ENCODE measurements at places on chromosomes 2 and 18. TPM values are rescaled to one million over a fixed set of nuclear protein-coding genes. Genes with fewer than 3 reads are reported as not detected.

Gene WDSUB1
- total RNA-seq = 13.0 TPM

DNA sequence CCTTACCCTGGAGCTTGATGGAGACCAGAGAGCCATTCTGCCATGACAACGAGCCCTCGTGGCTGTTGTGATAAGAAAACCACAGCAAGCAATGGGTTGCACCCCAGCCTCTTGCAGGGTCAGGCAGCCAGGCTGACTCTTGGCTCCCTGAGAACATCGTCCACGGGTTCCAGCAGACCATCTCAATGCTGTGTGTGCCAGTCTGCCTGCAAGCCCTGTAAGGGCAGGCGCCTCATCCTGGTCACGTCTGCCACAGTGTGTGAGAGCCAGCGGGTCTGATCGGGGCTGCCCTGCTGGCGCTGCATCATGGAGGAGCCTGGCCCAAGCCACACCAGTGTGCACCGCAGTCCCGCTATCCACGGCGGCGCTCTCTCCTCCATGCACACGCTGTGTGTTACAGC lies 71.0 kb upstream of the MGAT4A start:
- peaks cover 22% of the 10 kb centered on the region for H3K4me1 ChIP-seq
- no peak overlapping the region for H3K27ac ChIP-seq
- H3K4me3 ChIP-seq = no peak overlapping the region
- DNase-seq = no peak
- H3K27me3 ChIP-seq = peaks cover 32% of the 10 kb centered on the region

- peak within 1 kb of the TSS; percentile 99 for H3K27ac ChIP-seq
- H3K36me3 ChIP-seq = no peaks in the 10 kb centered on the region
- DNase-seq = peak; percentile 72
- peak within 1 kb of the TSS; percentile 99 for H3K4me3 ChIP-seq
These were observed at the start of gene GULP1 for GRCh38 chr2:188291617-188292347. Gene GULP1 (plus strand): TSS chr2:188291874. CDS start chr2:188477703, 185,829 bp downstream.

GRCh38 chr18:6719098-6719846 lies 10.2 kb upstream of the ARHGAP28 start:
- no peak overlapping the region for H3K4me3 ChIP-seq
- H3K27ac ChIP-seq = no peak overlapping the region
- H3K36me3 ChIP-seq = no peaks in the 10 kb centered on the region
- peaks cover 14% of the 10 kb centered on the region for H3K4me1 ChIP-seq
- H3K27me3 ChIP-seq = no peaks in the 10 kb centered on the region

DNA sequence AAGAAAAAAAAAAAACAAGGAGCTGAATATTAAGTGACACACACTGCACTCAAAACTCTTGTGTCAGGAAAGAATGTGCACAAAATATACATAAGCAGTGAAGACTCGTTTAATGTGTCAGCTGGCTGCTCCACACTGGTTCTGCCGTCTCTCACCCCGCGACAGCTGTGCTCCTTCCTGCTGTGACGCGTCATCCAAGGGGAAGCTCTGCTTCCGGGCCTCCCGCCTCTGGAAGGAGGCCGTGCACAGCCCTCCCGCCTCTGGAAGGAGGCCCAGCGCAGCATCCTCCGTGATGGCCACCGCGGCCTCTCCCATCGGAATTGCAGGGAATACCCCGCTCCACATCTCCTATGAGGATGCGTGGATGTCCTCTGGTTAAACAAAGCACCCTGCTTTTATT lies 151.0 kb downstream of the HDAC4 start:
- no peaks in the 10 kb centered on the region for H3K36me3 ChIP-seq
- H3K27ac ChIP-seq = no peak overlapping the region
- H3K4me1 ChIP-seq = peaks cover 10% of the 10 kb centered on the region

Gene KIF5C
- 26.8 TPM for total RNA-seq

Gene MC2R
- total RNA-seq = not detected

DNA sequence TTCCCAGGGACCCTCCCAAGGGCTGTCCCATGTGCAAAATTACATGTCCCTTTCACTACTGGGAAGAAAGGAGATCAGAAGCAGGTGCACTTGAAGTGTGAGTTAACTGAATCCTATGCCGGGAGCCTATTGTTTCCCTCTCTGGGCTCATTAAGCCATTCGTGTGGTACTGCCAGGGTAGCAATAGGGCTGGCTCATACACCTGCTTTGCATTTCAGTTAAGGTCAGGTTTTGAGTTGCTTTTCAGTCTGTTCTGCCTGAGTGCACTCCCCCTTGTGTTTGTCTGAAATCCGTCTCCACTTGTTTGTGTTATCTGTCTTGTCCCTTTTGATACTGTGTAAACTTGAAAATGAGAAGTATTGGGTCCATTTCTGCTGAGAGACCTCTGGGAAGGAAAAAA lies 1232.6 kb upstream of the NRXN1 start:
- DNase-seq = no peak
- H3K36me3 ChIP-seq = no peaks in the 10 kb centered on the region
- H3K27ac ChIP-seq = no peak overlapping the region
- no peak overlapping the region for H3K4me3 ChIP-seq
- H3K27me3 ChIP-seq = no peaks in the 10 kb centered on the region
- peaks cover 4% of the 10 kb centered on the region for H3K4me1 ChIP-seq

Gene PGAP1
- total RNA-seq = 54.8 TPM

- H3K4me1 ChIP-seq = no peaks in the 10 kb centered on the region
- H3K36me3 ChIP-seq = no peaks in the 10 kb centered on the region
- H3K27ac ChIP-seq = no peak overlapping the region
- H3K4me3 ChIP-seq = no peak overlapping the region
These were observed 145.2 kb downstream of the FHOD3 start for GRCh38 chr18:36442717-36443116.

Gene NT5DC4
- total RNA-seq = not detected

DNA sequence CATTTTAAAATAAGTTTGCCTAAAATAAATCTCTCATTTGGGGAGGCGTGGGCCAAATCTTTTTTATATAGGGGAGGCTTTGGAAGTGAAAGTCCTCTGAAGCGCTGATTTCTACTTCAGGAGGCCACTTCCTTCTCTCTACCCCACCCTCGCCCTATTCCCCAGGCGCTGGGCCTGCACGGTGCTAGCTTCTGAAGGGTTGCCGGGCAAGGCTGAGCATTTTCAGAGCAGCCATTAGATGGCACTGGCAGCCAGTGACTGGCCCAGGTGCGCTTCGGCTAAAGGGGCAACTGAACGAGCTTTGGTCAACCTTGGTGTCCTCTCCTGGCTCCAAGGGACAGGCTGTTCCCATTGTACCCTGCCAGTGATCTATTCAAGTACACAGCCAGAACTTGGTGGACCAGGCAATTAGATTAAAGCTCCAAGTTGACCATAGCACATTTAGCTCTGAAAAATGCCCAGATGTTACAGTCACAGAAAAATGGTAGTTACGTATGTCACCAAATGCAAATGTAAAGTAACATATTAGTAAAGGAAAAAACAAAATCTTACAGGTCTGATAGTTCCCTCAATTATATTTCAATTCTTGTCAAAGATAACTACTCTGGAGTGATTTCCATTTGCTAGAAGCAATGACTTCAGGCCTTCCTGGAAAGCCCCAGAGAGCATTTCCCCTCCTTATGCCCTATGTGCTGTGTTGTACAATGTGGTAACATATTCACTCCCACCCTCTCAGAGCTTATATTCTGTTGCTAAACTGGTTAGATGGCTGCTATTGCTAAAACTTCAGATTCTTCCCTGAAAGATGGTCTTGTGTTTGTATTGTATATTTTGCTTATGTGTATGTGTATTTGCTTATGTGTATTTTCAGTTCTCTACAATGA lies 2.1 kb downstream of the POMC start:
- no peaks in the 10 kb centered on the region for H3K36me3 ChIP-seq
- H3K4me3 ChIP-seq = no peak overlapping the region
- H3K27ac ChIP-seq = no peak overlapping the region

- H3K4me1 ChIP-seq = no peaks in the 10 kb centered on the region
- H3K27ac ChIP-seq = no peak overlapping the region
- H3K27me3 ChIP-seq = peaks cover 33% of the 10 kb centered on the region
- no peaks in the 10 kb centered on the region for H3K36me3 ChIP-seq
These were observed 98.9 kb upstream of the ODC1 start for GRCh38 chr2:10546975-10547391.

Gene DCDC2C
- total RNA-seq = not detected

DNA sequence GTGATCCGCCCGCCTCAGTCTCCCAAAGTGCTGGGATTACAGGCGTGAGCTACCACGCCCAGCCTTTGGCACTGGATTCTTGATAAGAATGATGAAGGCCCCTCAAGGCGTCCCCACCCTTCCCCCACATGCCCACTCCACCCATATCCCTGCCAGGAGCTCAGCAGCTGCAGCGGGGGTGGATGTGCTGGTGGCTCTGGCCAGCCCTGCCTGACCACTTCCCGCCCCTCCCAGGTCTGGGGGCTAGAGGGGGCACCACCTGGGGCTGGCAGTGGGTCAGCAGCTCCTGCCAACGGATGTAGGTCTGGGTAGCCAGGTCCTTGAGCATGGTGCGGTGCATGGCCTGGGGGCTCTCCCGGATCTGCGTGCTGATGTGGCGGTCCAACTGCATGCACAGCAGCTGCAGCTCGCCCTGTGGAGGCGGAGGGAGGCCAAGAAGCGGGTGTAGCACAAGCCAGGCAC lies 7.8 kb upstream of the SEMA4C start:
- H3K4me3 ChIP-seq = no peak overlapping the region
- DNase-seq = no peak
- H3K27ac ChIP-seq = no peak overlapping the region
- H3K4me1 ChIP-seq = peaks cover 7% of the 10 kb centered on the region

Gene SCYGR4
- total RNA-seq = not detected

DNA sequence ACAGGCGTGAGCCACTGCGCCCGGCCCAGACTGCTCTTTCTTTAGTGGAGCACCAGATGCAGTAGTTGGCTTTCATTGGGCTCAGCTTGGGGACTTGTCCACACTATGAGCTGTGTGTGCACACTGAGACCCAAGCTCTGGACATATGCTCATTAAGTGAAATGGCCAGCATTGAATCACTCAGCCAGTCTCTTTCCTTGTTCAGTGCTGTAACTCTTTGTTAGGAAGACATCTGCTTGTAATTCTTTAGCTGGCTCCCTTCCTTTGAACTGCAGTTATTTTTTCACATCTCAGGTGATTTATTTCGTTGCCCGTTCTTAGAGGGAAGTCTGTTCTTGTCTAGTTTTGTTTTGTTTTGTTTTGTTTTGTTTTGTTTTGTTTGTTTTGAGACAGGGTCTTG lies 70.5 kb downstream of the CAB39 start:
- H3K27ac ChIP-seq = no peak overlapping the region
- H3K4me3 ChIP-seq = no peak overlapping the region
- DNase-seq = no peak
- H3K27me3 ChIP-seq = no peaks in the 10 kb centered on the region
- H3K4me1 ChIP-seq = peaks cover 4% of the 10 kb centered on the region

- H3K27ac ChIP-seq = no peak overlapping the region
- no peak for DNase-seq
- H3K4me3 ChIP-seq = no peak overlapping the region
These were observed 321.8 kb upstream of the CWC22 start for GRCh38 chr2:180328795-180329422.

DNA sequence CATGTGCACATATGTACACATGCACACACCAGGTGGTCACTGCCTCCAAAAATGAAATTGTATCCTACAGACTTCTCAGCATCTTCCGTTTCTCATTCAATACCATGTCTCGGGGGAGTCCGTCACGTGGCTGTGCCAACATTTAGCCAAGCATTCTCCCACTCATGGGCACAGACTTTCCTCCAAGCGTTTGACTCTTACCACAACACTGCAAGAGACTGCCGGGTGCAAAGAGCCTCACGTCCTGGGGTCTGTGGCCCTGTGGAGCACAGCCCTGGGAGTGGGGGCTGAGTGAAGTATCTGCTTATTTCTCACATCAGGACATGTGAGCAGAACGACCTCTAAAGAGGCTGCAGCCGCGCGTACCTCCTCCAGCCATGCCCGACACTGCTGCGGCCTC lies 28.0 kb downstream of the HDAC4 start:
- no peak for DNase-seq
- H3K4me1 ChIP-seq = no peaks in the 10 kb centered on the region
- H3K27ac ChIP-seq = no peak overlapping the region
- no peak overlapping the region for H3K4me3 ChIP-seq
- H3K27me3 ChIP-seq = no peaks in the 10 kb centered on the region
- H3K36me3 ChIP-seq = peaks cover 2% of the 10 kb centered on the region

Gene SLC5A7
- 1.8 TPM for total RNA-seq

- H3K27me3 ChIP-seq = no peaks in the 10 kb centered on the region
- DNase-seq = no peak
- H3K4me1 ChIP-seq = peaks cover 5% of the 10 kb centered on the region
These were observed 881.3 kb downstream of the LRRTM4 start for GRCh38 chr2:76640905-76641304.

- no peak for DNase-seq
- H3K27ac ChIP-seq = no peak overlapping the region
- no peak overlapping the region for H3K4me3 ChIP-seq
These were observed 23.6 kb upstream of the VWA3B start for GRCh38 chr2:98063291-98063854.

DNA sequence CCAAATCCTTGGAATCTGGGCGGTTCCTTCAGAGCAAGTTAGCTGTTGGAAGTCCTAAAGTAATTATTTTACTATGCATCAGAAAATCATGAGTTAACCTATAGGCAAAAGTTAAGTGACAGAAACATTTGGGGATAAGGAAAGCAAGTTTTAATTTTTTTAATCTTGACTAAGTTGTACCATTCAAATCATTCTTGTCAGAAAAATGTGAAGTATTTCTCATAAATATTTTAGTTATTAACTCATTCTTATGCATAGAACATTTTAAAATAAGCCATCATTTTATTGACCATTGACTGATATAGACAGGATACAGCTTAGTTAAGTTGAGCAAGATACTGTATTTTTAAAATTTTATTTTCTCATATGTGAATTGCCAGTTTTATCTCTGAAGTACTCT lies 98.2 kb upstream of the FOSL2 start:
- DNase-seq = no peak
- H3K27ac ChIP-seq = no peak overlapping the region
- H3K27me3 ChIP-seq = no peaks in the 10 kb centered on the region
- no peak overlapping the region for H3K4me3 ChIP-seq
- H3K4me1 ChIP-seq = no peaks in the 10 kb centered on the region

GRCh38 chr2:29579495-29580169 lies 341.8 kb downstream of the ALK start:
- H3K4me3 ChIP-seq = no peak overlapping the region
- H3K27me3 ChIP-seq = peaks cover 17% of the 10 kb centered on the region

- H3K27me3 ChIP-seq = no peaks in the 10 kb centered on the region
- H3K4me3 ChIP-seq = no peak overlapping the region
- H3K4me1 ChIP-seq = peaks cover 3% of the 10 kb centered on the region
- peaks cover 5% of the 10 kb centered on the region for H3K36me3 ChIP-seq
- H3K27ac ChIP-seq = peak overlapping the region; percentile 24
These were observed 40.3 kb downstream of the AAK1 start for GRCh38 chr2:69603146-69603743.

GRCh38 chr18:55869556-55870501 lies 281.8 kb upstream of the TCF4 start:
- no peak overlapping the region for H3K27ac ChIP-seq
- DNase-seq = no peak

DNA sequence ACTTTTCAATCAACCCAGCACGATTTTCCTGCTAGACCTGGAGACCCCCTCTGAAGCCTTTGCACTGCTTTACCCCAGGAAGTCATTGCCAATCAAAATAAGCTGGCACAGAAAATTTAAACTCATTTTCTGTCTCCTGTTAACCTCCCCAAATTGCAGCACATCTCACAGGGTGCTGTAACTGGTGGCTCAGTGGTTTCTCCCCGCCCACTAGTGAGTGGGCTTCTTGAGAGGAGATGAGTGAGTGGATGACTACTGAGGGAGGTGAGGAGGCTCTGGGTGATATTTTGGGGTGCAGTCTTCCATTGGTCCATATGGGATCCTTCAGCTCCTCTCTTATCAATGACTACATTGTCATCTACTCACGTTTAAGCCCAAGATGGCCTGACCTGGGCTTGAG lies 239.8 kb upstream of the HS6ST1 start:
- H3K27ac ChIP-seq = no peak overlapping the region
- no peak for DNase-seq
- H3K4me1 ChIP-seq = no peaks in the 10 kb centered on the region
- no peaks in the 10 kb centered on the region for H3K36me3 ChIP-seq

Measured in progenitor cell of endocrine pancreas (in vitro differentiated cells).